ENCODE measurements at places on chromosomes 7 and 10.

DNA sequence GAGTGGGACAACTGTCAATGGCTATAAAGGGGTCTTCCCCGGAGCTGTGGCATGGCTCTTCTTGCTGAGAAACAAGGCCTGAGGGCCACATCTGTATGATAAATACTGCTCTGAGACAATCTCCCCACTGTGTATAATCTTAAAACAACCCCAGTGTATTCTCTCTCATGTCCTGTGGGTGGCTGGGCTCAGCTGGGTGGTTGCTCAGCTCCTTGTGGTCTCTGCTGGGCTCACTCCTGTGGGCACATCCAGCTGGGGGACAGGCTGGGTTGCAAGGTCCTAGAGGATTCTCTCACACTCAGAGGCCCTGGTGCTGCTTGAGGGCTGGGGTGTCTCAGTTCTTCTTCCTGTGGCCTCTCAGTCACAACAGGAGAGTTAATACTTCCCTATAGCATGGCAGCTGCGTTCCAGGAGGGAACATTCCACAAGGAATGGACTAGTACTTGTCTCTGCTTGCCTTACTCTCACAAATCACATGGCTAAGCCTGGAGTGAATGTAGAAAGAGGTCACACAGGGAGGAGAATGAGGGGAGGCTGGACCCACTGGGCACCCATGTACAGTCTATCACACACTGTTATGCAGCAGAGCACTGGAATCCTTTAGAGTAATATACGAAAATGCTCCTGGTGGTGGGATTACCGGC, 4.5 kb upstream of the EEPD1 start:
- no peak for DNase-seq

GRCh38 chr7:22114440-22114981, 168.8 kb upstream of the CDCA7L start:
- no peak for DNase-seq

DNA sequence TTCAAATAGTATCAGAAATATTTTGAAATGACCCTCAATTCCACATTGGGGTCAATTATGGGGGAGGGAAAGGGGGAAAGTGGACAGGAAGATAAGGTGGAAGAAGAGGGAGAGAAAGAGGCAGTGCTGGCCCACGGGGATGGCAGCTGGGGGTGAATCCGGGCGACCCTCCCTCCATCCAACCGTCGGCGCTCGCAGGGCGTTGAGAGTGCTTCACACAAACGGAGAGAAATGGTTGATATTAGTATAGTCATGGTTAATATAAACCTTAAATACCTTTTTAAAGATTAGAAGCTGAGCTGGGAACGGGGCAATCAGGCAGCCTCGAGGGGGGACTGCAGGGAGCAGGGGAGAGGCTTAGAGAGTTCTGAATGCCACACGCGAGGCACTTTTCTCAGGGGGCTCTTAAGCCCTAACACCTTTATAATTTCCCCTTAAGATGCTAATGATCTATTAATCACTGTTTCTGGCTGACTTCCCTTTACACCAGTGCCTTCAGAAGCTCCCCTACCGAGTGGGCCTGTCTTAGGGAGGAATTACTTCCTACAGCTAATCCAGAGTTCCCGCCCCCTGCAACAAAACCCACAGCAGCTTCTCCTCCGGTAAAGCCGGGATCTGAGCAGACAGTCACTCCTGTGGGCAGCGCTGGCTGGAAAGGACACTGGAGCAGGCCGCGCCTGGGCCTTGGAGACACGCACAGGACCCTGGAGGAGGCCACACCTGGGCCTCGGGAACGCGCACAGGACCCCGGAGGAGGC, 39.5 kb downstream of the PRKAG2 start:
- no peak for DNase-seq

DNA sequence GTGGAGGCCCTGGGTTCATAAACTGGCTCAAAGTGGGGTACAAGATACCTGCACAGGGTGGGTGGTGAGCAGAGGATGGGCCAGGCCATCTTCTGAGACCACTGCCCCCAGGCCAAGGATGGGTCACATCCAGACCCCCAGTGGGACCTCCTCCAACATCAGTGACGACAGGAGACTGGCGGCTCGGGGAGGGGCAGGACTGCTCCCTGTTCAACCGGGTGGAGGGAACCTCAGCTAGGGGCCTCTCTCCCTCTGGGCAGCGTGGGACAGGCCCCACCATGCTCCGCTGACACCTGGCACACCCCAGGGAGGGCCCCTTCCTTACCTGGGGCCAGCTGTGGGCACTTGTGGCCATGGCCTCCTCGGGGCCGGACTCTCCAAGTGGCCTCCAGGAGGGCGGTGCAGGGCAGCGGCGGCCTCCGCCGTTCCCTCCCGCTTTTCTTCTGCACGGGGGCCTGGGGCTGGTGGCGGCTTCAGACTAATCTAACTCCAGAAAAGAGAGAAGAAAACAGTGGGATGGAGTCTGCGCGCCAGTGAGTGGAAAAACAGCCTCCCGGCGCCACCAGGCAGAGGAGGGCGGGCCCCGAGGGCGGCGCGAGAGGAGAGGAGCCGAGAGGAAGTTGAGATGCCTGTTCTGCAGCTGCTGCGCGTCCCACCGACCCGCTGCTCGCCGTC, at the start of gene CALHM2:
TSS of gene CALHM2 (minus strand) at position 540 of the 675 bp plus-strand sequence. CDS start 2,429 bp downstream, outside the sequence.
- DNase-seq: no peak

DNA sequence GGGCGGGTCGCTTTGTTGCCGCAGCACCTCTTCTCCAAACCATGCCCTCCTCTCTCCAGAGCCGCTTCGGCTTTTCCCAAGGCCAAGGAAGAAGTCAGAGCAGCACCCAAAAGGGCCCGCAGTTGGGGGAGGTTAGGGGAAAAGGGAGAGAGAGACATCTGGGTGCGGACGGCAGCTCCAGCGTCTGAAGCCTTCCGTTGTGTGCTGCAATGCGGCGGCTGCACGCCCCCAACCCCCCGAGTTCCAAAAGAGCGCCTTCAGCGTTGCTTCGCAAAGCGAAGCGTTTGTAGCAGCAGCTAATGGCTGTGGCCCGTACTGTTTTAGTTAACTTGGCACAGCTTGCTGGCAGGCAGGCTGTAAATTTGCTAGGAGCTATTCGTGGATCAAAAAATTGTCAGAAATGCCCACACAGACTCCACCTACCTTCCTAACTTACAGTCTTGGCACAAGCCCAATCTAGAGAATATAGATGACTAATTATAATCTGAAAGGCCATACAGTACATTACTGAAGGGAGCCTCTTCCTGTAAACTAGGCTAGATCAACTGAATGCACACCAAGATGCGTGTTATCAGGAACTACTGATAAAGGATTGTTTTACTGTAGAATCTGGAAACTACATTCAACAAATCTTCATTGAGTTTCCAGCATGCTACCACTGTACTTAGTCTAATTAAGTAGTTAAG, 1.1 kb upstream of the KBTBD2 start:
- peak; percentile 48 for DNase-seq

- no peak for DNase-seq
Measured at GRCh38 chr10:64345856-64346255, 824.7 kb downstream of the REEP3 start.

- no peak for DNase-seq
Measured at GRCh38 chr7:3805151-3805550, 504.1 kb downstream of the SDK1 start.

GRCh38 chr7:50450590-50451032, 461 bp upstream of the FIGNL1 start:
- DNase-seq: no peak

DNA sequence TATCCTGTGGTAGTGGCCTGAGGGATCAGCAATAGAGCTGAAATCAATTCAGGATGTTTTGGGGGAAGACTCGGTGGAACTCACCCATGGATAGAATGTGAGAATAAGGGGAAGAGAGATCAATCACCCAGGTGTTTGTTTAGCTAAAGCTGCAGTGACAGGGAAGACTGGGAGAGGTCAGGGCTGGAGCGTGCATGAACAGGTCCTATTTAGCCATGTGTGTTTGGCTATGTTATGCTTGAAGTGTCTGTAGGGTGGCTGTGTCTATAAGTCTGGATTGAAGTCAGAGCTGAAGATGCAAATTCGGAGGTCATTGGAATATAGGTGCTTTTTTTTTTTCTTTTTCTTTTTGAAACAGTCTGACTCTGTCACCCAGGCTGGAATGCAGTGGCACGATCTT, 4.6 kb downstream of the ATP6V1F start:
- no peak for DNase-seq

- no peak for DNase-seq
Measured at GRCh38 chr7:75995996-75996395, 1.6 kb upstream of the TMEM120A start.

DNA sequence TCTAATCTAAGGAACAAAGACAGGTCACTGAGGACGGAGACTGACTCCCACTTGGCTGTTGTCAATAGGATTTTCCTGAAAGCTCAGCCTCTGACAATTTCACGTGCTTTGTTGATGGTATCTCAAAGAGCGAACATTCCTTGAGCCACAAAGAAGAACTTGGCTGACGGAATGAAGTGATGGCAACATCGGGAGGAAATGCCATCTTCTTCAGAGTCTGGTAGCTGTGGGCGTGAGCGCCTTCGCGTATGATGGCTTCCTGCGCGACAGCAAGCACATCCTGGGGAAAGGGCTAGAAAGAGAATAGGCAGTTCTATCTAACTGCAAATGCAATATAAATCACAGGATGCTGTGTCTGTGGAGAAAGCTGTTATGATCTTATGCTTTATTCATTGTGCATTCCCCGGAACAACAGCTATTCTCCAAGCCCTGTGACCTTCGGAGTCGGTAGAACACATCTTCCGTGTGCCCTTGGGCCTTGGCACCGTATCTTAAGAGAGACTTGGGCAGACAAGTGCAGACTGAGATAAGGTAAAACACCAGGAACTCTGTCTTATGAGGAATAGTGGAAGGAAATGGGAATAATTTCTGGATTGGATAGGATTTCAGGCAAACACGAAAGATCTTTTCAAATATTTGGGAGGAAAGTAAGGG, 19.6 kb upstream of the GTPBP4 start:
- DNase-seq: no peak

GRCh38 chr7:68573271-68574005, 1024.8 kb upstream of the AUTS2 start:
- no peak for DNase-seq

DNA sequence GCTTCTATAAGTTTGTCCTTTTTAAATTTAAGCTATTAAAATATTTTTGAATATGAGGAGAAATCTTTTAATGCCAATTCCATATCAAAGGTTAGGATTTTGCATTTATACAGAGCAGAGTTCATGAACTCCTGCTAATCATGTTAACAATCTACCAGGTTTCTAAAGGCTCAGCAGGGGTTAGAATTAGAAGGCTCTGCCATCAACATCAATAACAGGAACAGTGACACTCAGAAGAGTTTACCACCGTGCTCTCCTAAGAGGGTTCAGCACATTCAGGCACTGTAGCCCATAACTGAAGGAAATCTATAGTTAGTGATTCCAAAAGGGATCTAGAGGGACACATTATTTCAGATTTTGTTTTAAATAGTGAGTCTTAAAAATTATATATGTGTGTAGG, 100.1 kb downstream of the HOXA1 start:
- no peak for DNase-seq
